Activated T-helper 9 cell treated with anti-CD3 and anti-CD28 coated beads, Interleukin-2, amount 50 U/mL, for 16 hours (primary cell): ENCODE measurements at places on chromosomes 16 and 17.

GRCh38 chr16:66653581-66654350 is 42.8 kb downstream of the CMTM4 start:
- no peak for DNase-seq

- DNase-seq = no peak
Observed at GRCh38 chr16:16009401-16009800, 60.0 kb downstream of the ABCC1 start.

- DNase-seq = no peak
Observed at GRCh38 chr16:87576171-87576570, 26.1 kb upstream of the JPH3 start.

DNA sequence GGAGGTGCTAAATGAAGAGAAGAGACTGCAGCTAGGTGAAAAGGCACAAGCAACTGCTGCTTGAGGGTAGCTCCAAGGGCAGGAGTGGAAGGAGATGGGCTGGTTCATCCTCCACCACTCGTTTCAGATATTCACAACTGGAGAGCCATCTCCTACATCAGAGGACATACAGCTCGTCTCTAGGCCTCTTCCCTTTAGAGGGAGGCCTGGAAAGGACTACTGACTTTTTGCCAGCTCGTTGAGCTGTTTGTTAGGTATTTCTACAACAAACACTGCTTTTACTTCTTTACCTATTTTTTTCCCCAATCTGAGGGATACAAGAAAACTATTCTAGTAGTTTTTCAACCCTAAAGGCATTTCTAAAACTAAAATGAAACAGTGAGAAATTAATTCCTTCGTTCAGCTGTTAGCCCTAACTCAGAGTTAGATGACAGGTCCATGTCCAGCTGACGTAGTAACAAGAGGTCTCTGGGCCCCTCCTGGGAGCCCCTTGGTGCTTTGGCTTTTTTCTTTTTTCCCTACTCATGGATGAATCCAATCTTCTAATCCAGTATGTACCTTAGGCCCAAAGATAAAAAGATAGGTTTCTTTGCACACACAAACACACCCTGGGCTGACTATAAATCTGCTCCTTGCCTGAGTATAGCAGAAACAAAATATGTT is 47.8 kb upstream of the TBX2 start:
- no peak for DNase-seq

GRCh38 chr17:81967533-81968395 is 6.8 kb upstream of the NOTUM start:
- DNase-seq = peak; percentile 77

DNA sequence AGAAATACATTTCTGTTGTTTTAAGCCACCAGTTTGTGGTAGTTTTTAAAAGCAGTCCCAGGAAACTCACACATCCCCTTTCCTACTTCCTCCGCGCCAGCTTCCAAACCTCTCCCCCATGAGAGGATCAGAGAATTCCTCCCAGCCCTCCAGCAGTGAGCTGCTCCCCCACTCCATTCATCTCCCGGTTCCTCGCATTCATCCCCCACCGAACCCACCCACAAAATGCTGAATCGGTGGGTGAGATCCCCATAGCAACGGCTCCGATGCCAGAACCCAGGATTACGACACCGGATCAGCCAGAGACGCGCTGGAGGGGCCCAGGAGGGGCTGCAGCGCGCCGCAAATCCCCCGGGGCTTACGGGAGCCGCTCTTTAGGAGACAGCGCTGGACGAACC is 251.4 kb upstream of the RPL38 start:
- DNase-seq = no peak

- DNase-seq = no peak
Observed at GRCh38 chr17:78359321-78359996, 418 bp downstream of the SOCS3 start.

DNA sequence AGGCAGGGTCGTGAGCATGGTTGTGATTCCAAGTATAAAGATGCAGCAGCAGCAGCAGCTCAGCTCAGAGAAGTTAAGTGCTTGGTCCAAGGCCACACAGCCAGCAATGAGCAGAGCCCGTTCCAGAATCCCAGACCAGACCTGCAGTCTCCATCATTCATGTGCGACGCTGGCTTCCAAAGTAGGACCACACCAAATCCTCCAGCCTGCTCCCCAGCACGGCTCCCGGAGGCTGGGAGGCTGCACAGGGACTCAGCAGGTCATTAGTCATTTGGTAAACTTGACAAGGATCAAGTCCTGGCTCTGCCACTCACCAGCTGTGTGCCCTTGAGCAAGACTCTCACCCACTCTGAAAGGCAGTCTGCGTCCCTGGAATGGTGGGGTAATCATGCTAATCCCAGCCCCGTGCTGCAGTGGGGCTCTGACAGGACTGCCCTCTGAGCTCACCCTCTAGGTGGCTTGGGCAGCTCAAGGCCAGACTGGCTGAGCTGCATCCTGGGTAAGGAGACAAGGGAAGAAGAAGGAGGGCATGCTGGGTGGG is 95.1 kb upstream of the TMEM132E start:
- DNase-seq = no peak

- no peak for DNase-seq
Observed at GRCh38 chr17:77610518-77610893, 348.0 kb upstream of the TNRC6C start.

DNA sequence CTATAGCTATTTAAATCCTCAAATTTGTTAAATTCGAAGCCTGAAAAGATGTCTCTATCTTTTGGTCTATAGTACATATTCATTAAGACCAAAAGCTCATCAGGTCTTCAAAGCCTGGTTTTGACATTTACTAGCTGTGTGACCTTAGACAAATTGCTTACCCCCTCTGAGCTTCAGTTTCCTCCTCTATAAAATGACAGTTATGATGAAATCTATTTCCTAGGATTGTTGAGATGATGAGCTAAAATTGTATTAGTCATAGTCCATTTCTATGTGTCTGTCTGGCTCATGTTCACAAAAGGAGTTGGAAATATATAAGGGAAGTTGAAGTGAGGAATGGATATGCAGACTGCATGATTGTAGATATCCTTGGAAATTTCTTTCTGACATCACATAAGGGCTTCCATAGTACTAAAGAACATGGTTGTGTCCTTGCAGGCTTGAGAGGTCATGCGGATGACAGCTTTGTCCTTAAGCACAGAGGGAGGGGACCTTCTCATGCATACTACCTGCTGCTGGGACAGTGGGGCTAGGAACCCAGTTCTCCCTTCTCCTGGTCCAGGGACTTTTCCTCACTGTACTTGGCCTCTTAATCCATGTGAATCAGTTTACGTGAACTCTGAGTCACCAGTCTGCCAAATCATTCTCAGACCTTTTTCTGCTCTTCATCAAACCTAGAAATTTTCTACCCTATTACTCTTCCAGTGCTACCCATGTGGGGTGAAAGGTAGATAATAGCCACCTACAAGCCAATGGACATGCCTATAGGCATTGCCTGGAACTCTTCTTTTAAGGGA is 487.5 kb upstream of the SALL1 start:
- DNase-seq = no peak

GRCh38 chr17:63774141-63774968 is at the start of gene DDX42:
Gene DDX42 (plus strand): TSS chr17:63774170. CDS start chr17:63787050, 12,880 bp downstream.
- DNase-seq = peak; percentile 87

- no peak for DNase-seq
Observed at GRCh38 chr17:7352503-7352889, 534 bp downstream of the KCTD11 start.

- DNase-seq = no peak
Observed at GRCh38 chr16:73399486-73399885, 351.6 kb upstream of the ZFHX3 start.

- DNase-seq = peak; percentile 9
Observed at GRCh38 chr17:76816590-76817135, 51.5 kb upstream of the MGAT5B start.

DNA sequence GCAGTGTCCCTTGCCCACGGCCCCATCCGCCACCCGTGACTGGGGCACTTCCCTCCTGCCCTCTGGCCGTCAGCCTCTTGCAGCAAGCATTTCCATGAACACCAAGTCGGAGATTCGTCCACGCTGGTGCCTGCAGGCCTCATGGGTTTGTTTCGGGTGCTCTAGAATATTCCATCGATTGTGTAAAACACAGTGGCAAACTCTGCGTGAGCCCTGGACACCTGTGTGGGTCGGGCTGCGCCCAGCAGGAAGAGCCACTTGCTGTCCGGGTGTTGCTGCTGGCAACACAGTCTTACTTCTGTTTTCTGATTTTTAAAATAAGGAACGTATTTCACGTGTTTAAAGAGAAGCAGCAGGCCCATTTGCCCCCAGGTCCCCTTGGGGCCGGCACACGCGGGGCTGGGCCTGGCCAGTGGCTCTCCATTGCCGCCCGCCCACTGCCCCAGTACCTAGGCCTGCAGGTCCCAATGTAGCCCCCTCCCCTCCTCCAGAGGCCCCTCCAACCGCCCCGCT is 10.0 kb downstream of the CYBC1 start:
- DNase-seq = no peak

GRCh38 chr17:48374650-48375230 is 55.3 kb downstream of the SKAP1 start:
- DNase-seq = no peak

GRCh38 chr16:3576211-3576610 is 992 bp downstream of the NLRC3 start:
- DNase-seq = no peak

DNA sequence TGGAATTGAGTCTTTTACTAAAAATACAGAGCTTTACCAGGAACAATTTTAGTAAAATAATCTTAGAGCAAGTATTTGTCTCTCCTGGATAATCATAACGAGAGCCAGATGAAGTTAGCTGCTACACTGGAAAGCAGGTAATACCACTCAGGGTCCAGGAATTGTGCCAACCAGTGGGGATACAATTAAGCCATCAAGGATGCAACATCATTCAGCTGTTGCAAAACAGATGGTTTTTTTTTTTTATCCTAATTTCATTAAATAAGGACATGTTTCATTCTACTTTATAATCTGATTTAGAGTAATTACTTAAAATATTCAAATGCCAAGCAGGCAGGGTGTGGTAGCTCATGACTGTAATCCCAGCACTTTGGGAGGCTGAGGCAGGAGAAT is 10.2 kb downstream of the MMD start:
- no peak for DNase-seq

GRCh38 chr16:85798901-85799496 is 345 bp downstream of the EMC8 start:
- DNase-seq = peak; percentile 13

- DNase-seq = no peak
Observed at GRCh38 chr16:48317614-48318315, 67.4 kb downstream of the SIAH1 start.

DNA sequence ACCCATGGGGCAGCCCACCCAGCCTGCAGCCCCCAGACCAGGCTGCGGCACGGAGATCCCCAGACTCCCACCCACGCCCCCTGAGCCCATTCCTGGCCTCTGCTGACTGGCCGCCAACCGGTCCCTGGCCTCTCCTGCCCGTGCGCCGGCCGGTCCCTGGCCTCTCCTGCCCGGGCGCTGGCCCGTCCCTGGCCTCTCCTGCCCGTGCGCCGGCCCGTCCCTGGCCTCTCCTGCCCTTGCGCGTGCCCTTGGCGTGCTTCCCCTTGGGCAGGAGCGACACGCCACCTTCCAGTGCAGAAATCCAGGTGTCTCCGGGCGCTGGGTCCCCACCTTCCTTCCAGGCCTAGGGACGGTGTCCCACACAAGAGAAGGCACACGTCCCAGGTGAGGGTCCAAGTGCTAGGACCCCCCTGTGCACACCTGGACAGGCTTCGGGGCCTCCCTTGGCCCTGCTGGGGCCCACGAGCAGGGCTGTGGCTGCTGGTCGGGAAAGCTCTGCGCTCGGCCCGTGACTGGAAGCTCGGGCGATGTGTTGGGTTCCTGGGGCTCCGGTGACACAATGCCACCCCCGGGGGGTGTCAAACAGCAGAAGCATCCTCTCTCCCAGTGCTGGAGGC is 21.4 kb upstream of the CACNA1H start:
- no peak for DNase-seq

DNA sequence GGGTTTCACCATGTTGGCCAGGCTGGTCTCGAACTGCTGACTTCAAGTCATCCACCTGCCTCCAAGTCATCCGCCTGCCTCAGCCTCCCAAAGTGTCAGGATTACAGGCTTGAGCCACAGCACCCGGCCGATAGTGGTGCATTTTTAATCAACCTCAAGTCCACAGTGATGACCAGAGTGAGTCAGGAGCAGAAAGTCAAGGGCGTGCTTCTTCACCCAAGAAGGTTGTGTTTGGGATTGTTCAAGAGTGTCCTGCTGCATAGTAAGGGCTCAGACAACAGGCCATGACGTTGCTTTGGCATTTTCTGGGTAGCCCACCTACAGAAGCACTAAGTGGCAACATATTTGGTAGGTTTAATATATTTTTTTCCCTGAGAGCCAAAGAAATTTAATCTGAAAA is 108.3 kb upstream of the FAM20A start:
- DNase-seq = no peak

DNA sequence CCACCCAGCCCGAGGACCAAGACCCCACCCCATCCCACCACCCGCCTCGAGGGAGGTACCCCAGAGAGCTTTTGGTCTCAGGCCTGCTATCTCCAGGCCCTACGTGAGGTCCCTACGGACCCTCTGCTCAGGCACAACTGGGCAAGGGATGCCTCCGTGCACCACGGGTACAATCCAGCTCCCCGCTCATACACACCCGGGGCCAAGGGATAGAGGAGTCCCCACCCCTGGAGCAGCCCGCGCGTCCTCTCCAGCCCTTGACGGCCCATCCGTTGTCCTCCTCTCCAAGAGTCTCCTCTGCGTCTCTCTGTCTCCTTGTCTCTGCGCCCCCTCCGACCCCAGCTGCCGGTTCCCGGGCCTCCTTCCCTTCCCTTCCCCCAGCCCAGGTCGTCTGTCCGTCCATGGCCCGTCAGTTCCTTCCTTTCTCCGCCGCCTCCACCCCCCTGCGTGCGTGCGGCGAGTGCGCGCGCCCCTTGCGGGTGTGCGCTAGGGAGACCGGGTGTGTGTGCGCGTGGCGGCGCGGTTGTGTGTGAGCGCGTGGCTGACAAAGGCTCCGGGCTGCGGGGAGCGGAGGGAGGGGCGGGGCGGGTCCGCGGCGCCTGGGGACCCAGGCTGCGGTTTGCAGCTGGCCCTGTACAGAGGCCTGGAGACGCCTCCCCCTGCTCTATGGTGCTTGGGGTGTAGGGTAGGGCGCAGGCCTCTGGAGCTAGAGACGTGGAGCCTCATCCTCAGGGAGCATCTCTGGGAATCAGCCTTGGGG is 930 bp downstream of the SPNS2 start:
- no peak for DNase-seq

- no peak for DNase-seq
Observed at GRCh38 chr17:19785854-19786253, 37.8 kb upstream of the ALDH3A1 start.
